ENCODE measurements at places on chromosomes 6 and 20. TPM values are rescaled to one million over a fixed set of nuclear protein-coding genes. Genes with fewer than 3 reads are reported as not detected.
A peak's percentile ranks its signal among the peaks of the same experiment; 100 is the strongest.

DNA sequence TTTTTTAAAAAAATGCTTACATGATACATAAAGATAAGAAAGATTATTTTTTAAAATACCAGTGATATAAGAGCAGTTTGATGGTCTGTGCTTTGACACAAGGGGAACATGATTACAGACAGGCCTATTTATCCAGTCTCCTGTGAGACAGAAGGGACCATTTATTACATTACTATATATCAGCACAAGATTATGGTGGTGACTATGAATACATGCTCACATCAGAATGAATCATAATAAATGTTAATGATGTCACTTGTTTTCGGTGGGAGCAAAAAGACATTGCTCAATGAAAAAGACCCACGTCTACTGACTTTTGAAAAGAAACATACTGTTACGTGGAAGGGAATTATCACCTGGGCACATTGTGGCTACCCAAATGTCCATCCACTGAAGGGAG lies 455.1 kb downstream of the CDC5L start:
- H3K27me3 ChIP-seq: no peaks in the 10 kb centered on the region
- DNase-seq: no peak
- no peak overlapping the region for H3K4me3 ChIP-seq
- no peak overlapping the region for H3K27ac ChIP-seq
- no peaks in the 10 kb centered on the region for H3K36me3 ChIP-seq
- peaks cover 8% of the 10 kb centered on the region for H3K4me1 ChIP-seq

- peak overlapping the region; percentile 28 for H3K27ac ChIP-seq
- no peaks in the 10 kb centered on the region for H3K36me3 ChIP-seq
- no peak overlapping the region for H3K4me3 ChIP-seq
- peaks cover 50% of the 10 kb centered on the region for H3K4me1 ChIP-seq
- no peaks in the 10 kb centered on the region for H3K27me3 ChIP-seq
These were observed 4.8 kb upstream of the ZNF217 start for GRCh38 chr20:53598140-53599043.

TMEM74B gene
- total RNA-seq: 10.9 TPM

CRIP3 gene
- 48.9 TPM for total RNA-seq

DNA sequence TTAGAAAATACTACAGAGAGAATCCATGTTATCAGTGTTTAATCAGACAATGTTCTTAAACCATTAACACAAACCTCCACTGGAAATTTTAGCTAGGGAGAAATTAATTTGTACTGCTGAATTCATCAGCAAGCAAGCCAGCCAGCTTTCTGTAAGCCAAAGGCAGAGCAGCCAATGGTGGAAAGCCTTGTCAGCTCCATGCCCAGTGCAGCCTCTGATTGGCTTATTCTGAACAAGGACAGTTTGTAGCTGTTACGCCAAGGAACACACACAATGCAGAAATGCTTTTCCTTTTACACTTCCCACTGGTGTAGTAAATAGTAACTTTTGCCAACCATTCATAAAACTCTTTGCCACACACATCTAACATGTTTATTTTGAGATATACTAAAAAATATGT lies 265.0 kb downstream of the TENT5A start:
- no peak overlapping the region for H3K4me3 ChIP-seq
- no peaks in the 10 kb centered on the region for H3K36me3 ChIP-seq
- no peak overlapping the region for H3K27ac ChIP-seq
- DNase-seq: peak; percentile 11
- H3K27me3 ChIP-seq: no peaks in the 10 kb centered on the region

CABLES2 gene
- total RNA-seq: 7.5 TPM

DNA sequence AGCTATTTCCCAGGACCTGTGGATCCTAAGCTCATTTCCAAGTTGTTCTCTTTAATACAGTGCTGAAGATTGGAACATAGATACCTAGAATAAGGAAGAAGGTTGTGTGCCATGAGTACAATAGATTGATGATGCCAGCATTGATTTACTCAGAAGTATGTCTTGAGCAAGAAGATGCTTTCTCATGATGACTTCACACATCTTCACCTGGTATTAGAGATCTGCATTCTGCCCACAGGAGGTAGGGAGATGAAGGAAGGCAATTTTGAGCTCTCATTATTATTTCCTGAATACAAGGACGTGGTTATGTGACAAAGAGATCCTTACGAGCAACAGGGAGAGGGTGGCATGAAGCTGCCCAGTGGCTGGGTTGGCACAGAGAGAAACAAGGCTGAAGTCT lies 20.0 kb upstream of the ZNF165 start:
- DNase-seq: no peak
- peaks cover 20% of the 10 kb centered on the region for H3K27me3 ChIP-seq
- H3K27ac ChIP-seq: no peak overlapping the region
- H3K4me3 ChIP-seq: no peak overlapping the region

GRCh38 chr20:1362484-1362883 lies 30.4 kb downstream of the FKBP1A start:
- no peaks in the 10 kb centered on the region for H3K4me1 ChIP-seq
- peaks cover 36% of the 10 kb centered on the region for H3K36me3 ChIP-seq
- no peak overlapping the region for H3K27ac ChIP-seq
- no peak for DNase-seq

SIGLEC1 gene
- 0.04 TPM for total RNA-seq

DNA sequence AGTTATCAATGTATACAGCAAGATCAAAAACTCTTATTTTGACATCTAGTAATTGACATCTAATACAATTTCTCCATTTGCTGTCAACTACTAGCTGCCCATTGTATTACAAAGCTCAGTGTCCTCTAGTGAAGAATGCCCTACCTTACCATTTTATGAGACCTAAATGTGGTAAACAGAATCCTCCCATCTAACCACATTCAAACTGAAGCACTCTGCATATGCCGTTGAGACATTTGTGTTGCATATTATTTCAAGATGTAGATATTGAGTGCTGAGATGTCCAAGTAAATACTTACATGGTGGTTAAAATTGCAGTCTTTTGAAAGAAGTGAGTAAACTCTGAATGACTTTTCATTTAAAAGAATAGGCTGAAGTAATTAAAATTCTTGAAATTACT lies 597 bp upstream of the GLYATL3 start:
- H3K4me3 ChIP-seq: no peak overlapping the region
- no peaks in the 10 kb centered on the region for H3K27me3 ChIP-seq
- H3K36me3 ChIP-seq: no peaks in the 10 kb centered on the region
- H3K27ac ChIP-seq: no peak overlapping the region
- DNase-seq: no peak

GRCh38 chr20:48460681-48461080 lies 367.1 kb downstream of the PREX1 start:
- H3K4me3 ChIP-seq: no peak overlapping the region
- DNase-seq: no peak
- H3K27me3 ChIP-seq: no peaks in the 10 kb centered on the region
- peaks cover 18% of the 10 kb centered on the region for H3K4me1 ChIP-seq
- H3K36me3 ChIP-seq: no peaks in the 10 kb centered on the region

DNA sequence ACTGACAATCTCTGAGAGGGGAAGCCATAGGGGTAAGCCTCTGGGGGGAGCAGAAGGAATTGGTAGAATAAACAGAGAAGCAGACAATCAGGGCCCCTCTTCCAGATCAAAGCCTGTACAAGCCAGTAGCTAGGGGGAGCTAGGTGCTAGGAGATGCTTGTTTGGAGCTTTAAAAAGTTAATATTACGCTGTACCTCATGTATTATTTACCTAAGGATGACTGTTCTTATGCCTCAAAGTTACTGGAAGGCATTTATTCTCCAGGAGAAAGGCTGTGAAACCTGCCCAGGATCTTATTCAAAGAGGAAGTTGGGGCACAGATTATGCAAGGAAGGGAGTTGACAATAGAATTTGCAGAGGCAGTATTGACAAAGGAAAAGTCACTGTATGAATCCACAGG lies 111.8 kb upstream of the SLC35F1 start:
- no peaks in the 10 kb centered on the region for H3K36me3 ChIP-seq
- peaks cover 33% of the 10 kb centered on the region for H3K4me1 ChIP-seq
- no peaks in the 10 kb centered on the region for H3K27me3 ChIP-seq
- no peak for DNase-seq

- H3K4me3 ChIP-seq: no peak overlapping the region
- H3K27ac ChIP-seq: no peak overlapping the region
- no peaks in the 10 kb centered on the region for H3K27me3 ChIP-seq
- H3K4me1 ChIP-seq: no peaks in the 10 kb centered on the region
- H3K36me3 ChIP-seq: no peaks in the 10 kb centered on the region
These were observed 13.1 kb upstream of the CDK19 start for GRCh38 chr6:110828396-110828795.

DNA sequence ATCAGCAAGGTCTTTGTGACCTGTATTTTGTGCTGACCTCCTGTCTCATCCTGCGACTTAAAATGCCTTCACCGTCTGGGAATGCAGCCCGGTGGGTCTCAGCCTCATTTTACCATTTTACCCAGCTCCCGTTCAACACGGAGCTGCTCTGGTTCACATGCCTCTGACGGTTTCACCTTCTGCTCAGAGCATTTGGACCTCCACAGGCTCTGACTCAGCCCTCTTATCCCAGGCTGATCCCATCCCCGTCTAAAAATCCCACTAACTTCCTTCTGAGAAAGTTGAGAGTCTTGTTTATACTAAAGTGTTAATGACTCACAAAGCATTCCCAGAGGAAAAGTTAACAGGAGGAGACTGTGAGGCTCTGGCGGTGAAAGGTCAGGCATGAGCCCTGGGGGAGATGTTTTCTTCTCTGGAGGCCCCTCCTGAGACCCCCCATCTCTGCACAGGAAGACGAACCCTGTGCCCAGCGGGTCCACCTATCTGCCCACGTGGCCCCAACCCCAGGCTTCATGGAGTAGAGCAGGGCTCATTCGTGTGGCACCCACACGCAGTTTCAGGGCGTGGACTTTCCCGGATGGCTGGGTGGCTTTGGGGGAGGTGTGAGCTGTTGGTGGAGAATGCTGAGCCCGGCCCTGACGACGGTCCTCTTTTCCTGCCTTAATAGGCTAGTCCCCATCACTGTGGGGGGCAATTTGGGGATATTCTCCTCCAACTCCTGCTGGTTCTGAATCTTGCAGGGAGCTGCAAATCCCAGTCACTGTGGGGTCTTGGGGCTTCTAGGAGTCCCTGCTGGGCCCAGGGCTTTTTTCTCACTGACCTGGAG lies 3.3 kb upstream of the BIRC7 start:
- H3K4me1 ChIP-seq: peaks cover 34% of the 10 kb centered on the region
- no peak for DNase-seq
- no peaks in the 10 kb centered on the region for H3K36me3 ChIP-seq
- H3K27me3 ChIP-seq: peaks cover 11% of the 10 kb centered on the region

- H3K4me1 ChIP-seq: peaks cover 54% of the 10 kb centered on the region
- H3K27me3 ChIP-seq: peaks cover 12% of the 10 kb centered on the region
- H3K36me3 ChIP-seq: no peaks in the 10 kb centered on the region
- H3K27ac ChIP-seq: no peak overlapping the region
These were observed 21.6 kb downstream of the KCNK17 start for GRCh38 chr6:39292637-39293036.

- H3K27ac ChIP-seq: no peak overlapping the region
- H3K4me3 ChIP-seq: no peak overlapping the region
- no peak for DNase-seq
- no peaks in the 10 kb centered on the region for H3K36me3 ChIP-seq
- H3K27me3 ChIP-seq: no peaks in the 10 kb centered on the region
- H3K4me1 ChIP-seq: peaks cover 4% of the 10 kb centered on the region
These were observed 75.2 kb upstream of the ARHGAP18 start for GRCh38 chr6:129785047-129785755.

GRCh38 chr6:33843131-33844121 lies 39.6 kb upstream of the MLN start:
- DNase-seq: no peak
- H3K27ac ChIP-seq: no peak overlapping the region
- peaks cover 21% of the 10 kb centered on the region for H3K4me1 ChIP-seq

DNA sequence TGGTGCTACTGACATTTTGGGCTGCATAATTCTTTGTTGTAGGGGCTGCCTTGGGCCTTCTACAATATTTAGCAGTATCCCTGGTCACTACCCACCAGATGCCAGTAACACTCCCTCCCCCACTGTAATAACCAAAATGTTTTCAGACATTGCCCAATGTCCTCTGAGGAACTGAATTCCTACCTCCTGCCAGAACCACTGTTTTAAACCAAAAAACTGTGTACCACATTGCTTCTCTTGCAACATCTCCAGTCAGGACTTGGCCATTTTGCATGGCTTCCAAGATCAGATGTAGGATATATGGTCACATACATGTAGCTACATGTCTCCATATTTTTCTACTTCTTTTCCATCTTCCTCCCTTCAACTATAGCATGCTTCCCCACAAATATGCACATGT lies 97.4 kb upstream of the IFNGR1 start:
- no peak overlapping the region for H3K27ac ChIP-seq
- no peak for DNase-seq
- no peaks in the 10 kb centered on the region for H3K27me3 ChIP-seq
- H3K4me3 ChIP-seq: no peak overlapping the region

GRCh38 chr6:126374372-126374771 lies 34.5 kb downstream of the CENPW start:
- no peak overlapping the region for H3K4me3 ChIP-seq
- peaks cover 12% of the 10 kb centered on the region for H3K36me3 ChIP-seq
- H3K4me1 ChIP-seq: peaks cover 9% of the 10 kb centered on the region
- H3K27ac ChIP-seq: no peak overlapping the region

GRCh38 chr6:6758915-6759654 lies 170.6 kb downstream of the LY86 start:
- DNase-seq: peak; percentile 80
- H3K36me3 ChIP-seq: no peaks in the 10 kb centered on the region

DNA sequence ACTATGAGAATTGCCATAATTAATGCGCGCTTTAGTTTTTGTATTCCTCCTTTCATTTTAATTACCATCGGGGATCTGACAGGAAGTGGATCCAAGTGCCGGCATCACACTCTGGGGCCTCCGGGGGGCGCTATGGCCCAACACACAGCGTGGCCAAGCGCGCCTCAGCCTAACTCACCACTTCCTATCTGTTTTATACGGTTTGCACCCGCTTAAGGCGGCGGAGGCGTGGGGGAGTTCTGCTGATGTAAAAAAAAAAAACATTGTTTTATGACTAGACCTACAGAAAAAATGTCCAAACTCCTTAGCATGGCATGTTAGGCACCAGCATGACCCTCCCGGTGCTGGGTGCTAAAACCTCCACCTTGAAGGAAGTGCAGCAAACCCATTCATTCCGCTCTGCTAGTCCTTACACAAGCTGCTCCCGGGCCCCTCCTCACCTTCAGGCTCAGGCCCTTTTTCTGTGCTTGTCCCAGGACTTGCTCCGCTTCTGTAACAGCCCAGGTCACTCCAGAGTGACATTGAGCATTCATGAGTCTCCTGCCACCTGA lies 4.5 kb upstream of the EBF4 start:
- peak overlapping the region; percentile 59 for H3K4me3 ChIP-seq
- peaks cover 87% of the 10 kb centered on the region for H3K27me3 ChIP-seq
- H3K27ac ChIP-seq: no peak overlapping the region
- peak; percentile 79 for DNase-seq
- H3K4me1 ChIP-seq: peaks cover 21% of the 10 kb centered on the region

DNA sequence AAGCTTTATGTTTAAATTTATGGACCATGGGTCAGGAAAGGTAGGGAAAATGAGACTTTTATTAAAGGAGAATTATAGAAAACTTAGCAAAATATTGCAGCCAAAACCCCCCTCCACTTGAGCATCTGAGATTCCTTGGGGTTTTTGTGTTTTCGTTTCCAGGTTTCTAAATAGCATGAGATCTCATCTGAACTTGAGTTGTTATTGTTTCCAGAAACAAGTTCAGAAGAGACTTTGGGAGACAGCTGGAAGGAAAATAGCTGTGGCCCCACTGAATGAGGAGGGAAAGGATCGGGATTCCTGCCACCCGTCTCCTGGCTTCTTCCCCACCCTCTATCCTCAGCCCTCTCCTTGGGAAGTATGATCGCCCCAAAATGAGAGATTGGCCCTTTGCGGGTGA lies 75.5 kb downstream of the TBC1D7 start:
- peaks cover 35% of the 10 kb centered on the region for H3K36me3 ChIP-seq
- no peaks in the 10 kb centered on the region for H3K27me3 ChIP-seq
- H3K27ac ChIP-seq: no peak overlapping the region

GRCh38 chr6:33850296-33850695 lies 46.5 kb upstream of the MLN start:
- H3K4me1 ChIP-seq: peaks cover 24% of the 10 kb centered on the region
- peaks cover 3% of the 10 kb centered on the region for H3K27me3 ChIP-seq
- no peaks in the 10 kb centered on the region for H3K36me3 ChIP-seq
- H3K27ac ChIP-seq: no peak overlapping the region

Data from WTC11 (cell line).